ENCODE measurements at places on chromosomes 13 and 19.

- DNase-seq = no peak
Measured at GRCh38 chr19:47253467-47253881, 2.9 kb upstream of the CCDC9 start.

- no peak for DNase-seq
Measured at GRCh38 chr13:72201726-72202125, 334.7 kb upstream of the DACH1 start.

DNA sequence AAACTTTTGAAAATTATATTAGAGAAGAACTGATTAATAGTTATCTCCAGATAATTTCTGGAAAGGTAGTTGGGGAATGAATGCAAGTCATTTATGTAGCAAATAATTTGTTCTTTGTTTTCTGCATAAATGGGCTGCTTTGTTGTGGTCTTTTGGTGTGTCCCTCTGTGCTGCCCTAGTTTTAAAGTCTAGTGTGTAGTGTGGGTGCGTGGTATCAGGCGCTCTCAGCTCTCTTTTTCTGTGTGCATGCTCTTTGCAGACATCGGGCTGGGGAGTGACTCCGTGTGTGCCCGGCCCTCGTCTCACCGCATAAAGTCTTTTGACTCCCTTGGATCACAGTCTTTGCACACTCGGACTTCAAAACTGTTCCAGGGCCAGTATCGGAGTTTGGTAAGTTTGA, 94.5 kb downstream of the ARHGEF7 start:
- no peak for DNase-seq

DNA sequence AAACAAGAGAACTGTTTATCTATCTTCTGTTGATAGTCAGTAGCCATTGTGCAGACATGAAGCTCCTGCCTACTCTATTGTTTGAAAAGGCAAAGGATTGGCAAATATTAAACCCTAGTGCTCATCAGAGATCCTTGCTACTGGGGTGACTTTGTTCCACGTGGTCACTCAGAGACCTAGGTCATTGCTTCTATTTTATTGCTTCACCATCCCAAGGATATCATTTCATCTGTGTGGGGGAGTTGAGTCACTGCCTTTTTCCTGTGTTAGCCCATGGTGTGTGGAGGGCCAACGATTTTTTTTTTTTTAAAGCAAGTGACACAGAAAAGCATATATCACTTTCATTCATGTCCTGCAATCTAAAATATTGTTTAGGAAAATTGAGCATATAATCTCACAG, 254.1 kb upstream of the RXFP2 start:
- no peak for DNase-seq

DNA sequence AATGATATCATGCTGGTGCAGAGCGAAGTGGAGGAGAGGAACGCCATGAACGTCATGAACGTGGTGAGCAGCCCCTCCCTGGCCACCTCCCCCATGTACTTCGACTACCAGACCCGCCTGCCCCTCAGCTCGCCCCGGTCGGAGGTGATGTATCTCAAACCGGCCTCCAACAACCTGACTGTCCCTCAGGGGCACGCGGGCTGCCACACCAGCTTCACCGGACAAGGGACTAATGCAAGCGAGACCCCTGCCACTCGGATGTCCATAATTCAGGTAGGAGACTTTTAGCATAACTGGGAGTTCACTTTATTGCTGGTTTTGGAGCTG, 3.3 kb downstream of the PCDH17 start:
- DNase-seq = no peak

DNA sequence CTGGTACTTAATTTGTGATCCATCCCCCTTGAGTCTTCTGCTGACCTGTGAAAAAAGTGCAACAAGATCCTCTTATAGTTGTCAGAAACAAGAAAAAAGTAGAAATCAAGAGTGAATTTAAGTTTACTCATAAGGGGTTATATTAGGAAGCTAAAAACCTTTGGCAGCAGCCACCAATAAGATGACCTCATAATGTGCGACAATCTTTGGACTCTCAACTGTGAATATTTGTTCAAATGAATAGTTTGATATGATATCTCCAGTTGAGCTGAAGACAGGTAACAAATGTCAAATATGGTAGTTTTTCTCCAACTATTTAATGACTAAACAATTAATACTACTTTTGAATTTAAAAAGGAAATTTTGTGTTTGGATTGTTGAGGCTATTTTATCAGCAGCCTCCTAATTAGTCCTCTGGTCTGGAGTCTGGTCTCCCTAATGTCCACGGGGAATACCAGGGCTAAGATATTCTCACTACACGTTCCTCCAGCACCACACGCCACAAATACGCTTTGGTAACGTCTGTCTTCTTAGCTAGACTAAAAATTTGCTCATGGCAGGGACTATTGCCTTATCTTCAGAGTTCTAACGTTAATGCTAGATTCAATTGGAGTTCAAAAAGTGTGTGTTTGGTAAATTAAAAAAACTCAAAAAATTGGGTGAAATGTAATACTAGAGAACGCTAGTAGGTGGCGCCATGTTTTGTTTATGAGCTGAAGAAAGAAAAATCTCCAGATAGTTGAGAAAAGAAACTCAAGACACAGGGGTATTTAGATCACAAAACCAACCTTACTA, 51.0 kb upstream of the PDX1 start:
- DNase-seq = no peak

- no peak for DNase-seq
Measured at GRCh38 chr19:30924670-30925069, 424.6 kb downstream of the TSHZ3 start.

- no peak for DNase-seq
Measured at GRCh38 chr19:9917321-9917720, 19.0 kb downstream of the OLFM2 start.

DNA sequence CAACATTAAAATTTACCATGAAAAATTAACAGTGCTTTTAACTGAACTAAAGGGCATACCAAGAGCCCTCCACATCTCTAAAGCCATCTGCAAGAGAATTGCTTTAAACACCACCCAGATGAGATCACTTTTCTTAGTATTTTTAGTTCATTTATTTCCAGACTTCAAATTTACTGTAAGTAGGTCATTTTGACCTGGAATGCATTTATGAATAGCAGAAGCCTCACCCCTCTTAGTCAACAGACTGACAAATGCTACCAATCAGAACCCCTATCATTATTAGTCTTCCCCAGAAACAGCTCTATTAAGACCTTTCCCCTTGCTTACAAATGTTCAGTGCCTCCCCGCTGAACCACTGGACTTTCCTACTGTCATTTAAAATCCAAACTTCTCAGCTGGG, 27.3 kb downstream of the RUBCNL start:
- DNase-seq = no peak

DNA sequence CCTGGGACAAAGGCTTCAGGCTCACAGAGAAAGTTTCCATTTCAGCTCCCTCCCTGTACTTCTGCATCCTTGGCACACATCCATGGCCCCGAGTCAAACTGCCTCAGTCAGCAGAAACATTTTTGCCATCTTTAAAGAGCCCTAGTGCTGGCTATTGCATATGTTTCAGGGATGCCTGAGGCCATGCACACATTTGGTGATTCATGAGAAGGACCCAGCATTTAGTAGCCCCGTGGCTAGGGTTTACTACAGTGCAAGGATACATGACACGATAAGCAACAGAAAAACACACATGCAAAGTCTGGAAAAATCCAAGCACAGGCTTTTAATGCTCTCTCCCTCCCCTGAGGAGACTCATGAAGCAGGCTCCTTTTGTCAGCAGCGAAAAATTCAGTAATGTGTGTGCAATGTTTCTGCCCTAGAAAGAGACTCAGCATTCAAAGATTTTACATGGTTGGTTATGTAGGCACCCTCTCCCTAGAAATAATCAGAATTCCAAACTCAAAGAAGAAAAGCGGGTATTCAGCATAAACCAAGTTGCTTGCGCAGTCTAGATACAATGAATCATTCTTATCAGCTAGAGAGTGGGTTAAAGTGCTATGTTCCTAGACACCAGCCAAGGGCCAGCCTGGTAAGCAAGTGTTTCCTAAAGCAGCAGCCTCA, 17.6 kb downstream of the ACOD1 start:
- DNase-seq = no peak

DNA sequence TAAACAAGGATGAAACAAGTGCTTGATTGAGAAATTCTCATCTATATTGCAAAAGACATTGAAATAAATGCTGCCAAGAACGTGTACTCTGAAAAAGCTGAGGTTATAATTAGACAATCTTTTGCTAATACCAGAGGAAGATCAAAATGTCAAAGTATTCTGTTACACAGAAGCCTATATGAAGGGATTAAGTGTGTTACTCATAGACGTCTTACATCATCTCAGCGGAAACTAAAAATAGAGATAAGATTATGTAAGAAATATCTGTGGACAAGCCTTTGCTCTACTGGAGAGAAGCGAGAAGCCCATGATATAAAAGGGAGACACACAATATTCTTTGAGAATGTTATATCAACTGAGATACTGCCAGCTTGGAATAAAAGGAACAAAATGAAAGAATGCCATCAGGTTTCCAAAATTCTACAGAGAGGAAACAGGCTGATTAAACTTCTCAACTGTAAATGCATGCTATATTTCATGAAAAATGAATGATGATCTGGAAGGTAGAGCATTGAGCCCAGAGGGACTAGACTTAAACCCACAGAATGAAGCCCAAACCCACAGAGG, 699.0 kb downstream of the GPC5 start:
- DNase-seq = no peak

DNA sequence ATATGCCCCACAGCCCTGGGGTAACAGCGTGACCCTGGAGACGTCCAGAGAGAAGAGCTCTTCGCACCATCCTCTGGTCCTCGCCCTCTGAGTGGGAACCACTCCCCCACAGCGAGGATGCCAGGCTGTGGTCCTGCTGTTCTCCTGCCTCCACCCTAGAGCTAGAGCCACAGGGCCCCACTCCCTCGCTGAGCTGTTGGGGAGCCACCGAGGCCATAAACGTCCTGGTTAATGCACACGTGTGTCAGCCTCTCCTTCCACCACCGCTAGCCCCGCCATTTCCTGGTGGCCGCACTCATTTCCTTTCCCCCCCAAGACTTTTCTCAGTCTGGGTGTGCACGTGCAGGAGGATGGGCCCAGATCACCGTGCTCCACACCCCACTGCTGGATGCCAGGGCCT, 11.5 kb downstream of the CEACAM16 start:
- no peak for DNase-seq

- no peak for DNase-seq
Measured at GRCh38 chr19:46159418-46160232, 11.6 kb downstream of the IGFL2 start.

DNA sequence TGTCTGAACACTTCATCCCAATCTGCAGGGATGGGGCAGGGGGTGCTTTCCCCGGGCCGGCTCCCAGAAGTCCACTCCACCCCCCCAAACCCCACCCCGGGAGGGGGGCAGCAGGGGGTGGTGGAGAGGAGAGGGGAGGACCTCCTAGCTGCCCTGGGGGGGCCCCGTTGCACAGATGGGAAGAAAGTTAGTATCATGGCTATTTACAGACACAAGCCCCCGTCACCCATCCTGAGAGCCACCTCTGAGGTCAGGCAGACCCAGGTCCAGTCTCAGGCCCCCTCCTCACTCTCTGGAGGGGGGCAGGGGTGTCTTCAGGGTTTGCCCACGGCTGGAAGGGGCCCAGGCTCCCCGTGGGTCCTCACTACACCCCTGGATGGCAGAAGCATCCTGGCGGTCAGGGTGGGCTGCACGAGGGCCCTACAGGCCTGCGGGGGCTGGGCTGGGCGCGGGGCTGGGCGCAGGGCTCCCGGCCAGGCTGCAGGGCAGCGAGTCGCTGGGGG, 5.8 kb upstream of the REXO1 start:
- DNase-seq = no peak

DNA sequence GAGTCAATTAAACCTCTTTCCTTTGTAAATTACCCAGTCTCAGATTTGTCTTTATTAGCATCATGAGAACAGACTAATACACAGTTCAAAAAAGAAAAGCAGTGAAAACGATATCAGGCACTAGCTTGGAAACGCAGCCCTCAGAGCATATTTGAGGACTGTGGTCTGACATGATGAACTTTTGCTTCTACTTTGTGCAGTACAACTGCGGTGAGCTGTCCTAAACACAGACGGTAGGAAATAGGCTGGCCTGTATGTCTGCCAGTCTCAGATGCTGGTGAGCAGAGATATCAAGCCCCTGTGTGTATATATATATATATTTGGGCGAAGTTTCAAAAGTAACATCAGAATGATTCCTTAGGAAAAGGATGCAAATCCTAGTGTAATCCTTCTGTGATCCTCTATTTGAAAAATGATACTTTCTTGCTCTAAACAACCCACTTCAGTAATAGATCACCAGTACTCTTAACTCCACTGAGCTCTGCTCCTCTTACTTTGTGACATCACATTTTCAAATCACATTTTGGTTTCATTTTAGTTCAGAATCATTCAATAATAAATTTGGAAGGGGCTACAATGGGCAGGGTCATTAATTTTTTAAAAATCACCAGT, 74.4 kb downstream of the TNFRSF19 start:
- DNase-seq = no peak

GRCh38 chr13:35920816-35921215, 210.4 kb downstream of the DCLK1 start:
- no peak for DNase-seq

- DNase-seq = no peak
Measured at GRCh38 chr13:110330491-110331011, 23.5 kb downstream of the COL4A2 start.

GRCh38 chr13:110113284-110113764, 193.6 kb downstream of the COL4A1 start:
- no peak for DNase-seq

DNA sequence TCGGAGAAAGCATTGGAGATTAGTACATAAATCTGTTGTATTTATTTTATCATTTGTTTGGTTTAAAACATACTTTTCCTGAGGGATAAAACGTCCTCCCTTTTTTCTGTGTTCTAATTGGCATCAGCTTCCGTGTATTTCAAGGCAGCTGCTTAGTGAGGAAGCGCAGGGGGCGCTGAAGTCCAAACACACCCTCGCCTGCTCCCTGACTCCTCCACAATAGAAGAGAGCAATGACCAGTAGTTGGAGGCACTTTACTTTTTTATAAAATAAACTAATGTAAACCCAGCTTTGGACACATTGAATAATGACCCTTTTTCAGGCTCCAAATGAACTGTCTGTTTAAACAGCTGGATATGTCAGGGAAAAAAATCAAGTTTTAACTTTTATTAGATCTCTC, 79.9 kb downstream of the RNASEH2B start:
- DNase-seq = no peak

DNA sequence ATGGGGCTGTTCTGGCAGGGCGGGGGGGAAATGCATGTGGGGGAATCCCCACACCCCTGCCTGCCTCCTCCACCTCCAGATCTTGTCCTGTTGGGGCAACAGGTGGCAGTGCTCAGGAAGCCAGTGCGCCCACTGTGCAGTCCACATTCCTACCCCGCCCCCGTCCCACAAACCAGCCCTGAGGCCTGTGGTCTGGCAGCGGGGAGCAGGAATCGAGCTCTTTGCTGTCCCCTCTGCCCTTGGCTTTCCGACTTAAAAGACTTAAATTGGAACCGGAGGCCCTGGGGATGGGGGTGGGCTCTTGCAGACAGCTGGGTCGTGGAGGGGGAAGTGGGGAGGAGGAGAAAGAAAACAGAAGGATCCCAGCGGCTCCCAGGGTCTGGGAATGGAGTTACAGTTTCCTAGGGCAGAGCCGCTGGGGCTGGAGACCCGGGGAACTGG, 4.3 kb downstream of the NANOS3 start:
- no peak for DNase-seq
